Stimulated activated CD4-positive, alpha-beta T cell treated with anti-CD3 and anti-CD28 coated beads, Interleukin-1b, Interleukin-23, amount 100 ng/mL, for 1 hour (primary cell): ENCODE measurements at places on chromosomes 3 and 15.

DNA sequence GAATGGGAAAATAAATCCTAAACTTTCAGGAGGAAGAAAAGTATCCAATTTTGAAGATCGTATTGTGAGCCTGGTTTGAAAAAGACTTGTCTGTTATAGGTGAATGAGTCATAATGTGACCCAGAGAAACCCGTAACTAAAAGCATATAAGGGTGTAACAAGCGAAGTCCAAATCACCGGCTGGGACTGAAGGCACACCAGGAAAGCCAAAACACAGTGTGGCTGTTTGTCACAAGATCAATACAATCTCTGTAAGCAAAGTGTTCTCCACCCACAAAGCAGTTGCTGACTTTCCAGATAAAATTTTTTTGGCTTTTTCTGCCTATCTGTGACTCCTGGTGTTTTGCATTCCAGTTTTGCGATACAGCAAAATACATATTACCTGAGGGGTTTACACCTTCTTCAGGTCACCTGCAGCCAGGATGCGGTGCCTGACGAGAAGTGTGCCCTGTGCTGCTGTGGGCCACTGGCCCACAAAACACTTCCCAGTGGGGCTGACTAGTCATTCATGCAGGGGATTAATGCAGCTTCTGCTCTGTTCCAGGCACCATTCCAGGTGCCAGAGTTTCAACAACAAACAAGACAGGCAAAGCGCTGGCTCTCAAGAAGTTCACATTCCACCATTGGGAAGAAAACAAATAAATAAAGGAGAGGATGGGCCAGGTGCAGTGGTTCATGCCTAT, 14.4 kb downstream of the HES1 start:
- DNase-seq = no peak

- no peak for DNase-seq
Measured at GRCh38 chr3:144257381-144257780, 285.8 kb downstream of the DIPK2A start.

GRCh38 chr3:126983653-126984390, 907 bp downstream of the PLXNA1 start:
- DNase-seq = no peak

DNA sequence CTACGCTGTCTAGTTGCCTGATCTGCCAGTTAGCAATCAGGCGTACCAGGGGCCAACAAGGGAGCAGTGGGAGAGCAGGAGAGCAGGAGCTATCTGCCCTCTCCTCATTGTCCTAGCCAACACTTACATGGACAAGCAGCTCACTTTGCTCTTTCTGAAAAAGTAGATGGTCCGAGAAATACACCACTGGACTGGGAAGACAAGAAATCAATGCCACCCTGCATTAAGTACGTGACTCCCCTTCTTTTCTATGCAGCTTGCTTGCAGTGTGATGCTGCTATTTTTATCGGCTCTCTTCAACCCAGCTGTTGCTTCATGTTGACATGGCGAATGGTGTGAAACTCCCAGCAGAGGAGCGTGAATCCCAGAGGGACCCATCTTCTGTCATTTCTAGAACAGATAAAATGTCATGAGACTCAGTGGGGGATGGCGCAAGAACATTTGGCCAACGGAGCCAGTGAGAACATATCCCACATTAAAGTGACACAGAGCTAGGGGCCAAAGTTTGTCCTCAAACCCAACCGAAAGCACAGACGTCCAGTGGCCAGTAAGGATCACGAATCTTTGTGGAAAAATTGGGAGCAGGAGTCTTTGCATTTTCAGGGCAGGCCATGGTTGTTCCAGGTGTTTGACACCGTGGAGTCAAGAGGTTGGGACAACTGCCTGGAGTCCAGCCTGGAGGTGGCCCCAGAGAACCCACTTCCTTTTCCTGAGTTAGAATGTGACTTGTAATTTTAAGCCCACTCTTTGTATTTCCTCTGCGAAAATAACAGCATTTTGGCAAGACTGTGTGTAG, 53.7 kb upstream of the MEF2A start:
- DNase-seq = no peak

GRCh38 chr3:155647206-155647605, 97.7 kb downstream of the PLCH1 start:
- DNase-seq = no peak

DNA sequence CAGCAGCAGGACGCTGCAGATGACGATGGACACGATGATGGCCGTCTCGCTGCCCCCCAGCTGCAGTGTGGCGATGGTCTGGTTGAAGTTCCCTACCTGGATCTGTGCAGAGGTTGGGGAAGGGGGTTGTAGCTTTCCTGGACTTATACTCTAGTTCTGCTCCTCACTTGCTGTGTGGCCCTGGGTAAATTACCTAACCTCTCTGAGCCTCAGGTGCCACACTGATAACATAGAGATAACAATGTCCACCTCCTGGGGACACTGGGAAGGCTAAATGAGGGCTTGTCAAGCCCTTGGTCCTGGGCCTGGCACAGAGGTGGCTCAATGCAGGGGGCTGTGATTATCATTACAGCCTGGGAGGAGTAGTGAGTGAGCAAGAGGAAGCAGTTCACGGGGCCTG, 26.9 kb downstream of the H1-8 start:
- DNase-seq = no peak

DNA sequence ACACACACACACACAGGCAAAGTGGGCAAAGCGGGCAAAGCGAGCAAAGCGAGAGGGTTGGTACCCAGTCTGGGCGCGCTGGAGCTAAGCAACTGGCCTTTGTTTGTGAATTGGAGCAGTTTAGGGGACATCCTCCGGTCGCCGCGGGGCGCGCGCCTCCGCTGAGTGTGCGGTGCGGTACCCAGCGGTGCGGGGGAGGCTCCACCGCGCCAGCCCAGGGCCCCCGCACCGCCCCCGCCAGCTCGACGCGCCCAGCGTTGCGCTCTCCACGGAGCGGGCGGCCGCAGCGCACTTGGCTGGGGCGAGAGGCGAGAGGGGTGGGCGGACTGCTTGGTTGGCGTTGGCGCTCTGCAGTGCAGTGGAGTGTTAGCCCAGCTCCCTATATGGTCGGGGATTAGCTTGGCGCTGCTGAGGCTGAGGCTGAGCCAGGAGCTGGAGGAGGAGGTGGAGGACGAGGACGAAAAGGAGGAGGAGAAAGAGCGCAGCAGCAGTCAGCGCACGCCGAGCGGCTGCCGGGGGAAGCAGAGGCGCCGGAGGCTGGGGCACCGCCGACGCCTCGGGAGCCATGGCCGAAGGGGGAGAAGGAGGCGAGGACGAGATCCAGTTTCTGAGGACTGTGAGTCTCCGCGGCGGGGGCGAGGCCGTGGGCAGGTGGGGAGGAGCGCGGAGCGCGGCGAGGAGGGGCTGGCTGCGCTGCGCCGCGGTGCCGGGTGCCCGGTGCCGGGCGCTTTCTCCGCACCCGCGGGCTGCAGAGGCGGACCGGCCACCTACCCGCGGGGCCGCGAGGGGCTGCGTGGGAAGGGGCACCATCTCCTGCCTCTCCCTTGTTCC, at the start of gene RYR3:
Gene RYR3 (plus strand): TSS at position 487 of the 831 bp plus-strand sequence. CDS start 79 bp downstream, at position 566.
- DNase-seq = no peak

DNA sequence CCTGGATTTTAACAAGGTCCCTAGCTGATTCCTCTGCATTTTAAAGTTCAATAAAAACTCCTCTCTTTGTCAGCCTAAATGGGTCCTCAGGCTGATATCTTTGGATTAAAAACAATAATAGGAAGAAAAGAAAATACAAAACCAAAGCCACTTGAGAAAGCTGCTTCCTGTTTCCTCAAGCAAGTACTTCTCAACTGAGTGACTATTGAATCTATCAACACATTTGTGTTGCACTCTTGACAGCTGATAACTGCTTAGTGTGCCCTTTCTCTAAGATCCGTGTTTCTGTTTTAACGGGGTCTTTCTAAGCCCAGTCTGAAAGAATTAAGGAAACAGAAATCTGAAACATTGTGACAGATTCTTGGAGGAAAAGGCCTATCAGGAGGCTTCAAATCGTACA, 410.7 kb downstream of the GRM7 start:
- DNase-seq = no peak

DNA sequence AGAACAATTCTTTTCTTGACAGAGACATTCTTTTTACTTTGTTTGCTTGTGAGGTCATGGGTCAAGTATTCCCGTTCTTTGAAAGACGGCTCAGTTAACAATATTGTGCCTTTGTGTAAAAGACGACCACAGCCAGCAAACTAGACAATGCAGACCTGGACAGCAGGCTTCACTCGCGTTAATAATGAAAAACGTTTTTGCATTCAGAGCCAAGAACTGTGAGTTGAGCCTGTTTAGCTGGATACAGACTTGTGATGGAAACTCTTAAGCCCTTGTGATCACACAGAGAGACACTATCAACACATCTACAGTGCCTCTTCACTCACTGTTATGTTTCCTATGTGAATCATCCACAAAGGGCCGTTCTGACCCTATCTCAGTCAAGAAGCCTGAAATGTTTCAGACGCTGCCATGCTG, 37.3 kb upstream of the CMTM7 start:
- no peak for DNase-seq

DNA sequence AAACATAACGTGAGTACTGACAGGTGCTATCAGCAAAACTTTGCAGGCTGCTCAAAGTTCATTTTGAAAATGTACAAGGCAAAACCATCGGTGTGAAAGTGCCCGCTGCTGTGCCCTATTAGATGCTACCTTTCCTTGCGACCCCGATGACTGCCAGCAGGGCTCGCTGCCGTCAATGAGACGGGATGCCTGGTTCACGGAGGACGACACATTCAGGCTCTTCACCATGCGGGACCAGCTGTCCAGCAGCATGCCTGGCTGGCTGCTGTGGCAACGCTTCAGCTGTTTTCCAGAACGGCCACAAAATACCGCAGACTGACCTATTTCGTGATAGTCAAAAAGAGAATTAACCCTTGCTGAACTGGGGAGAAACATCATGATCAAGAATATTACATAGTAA, 92.7 kb upstream of the OCA2 start:
- no peak for DNase-seq
